ENCODE measurements at places on chromosomes 4 and X.

DNA sequence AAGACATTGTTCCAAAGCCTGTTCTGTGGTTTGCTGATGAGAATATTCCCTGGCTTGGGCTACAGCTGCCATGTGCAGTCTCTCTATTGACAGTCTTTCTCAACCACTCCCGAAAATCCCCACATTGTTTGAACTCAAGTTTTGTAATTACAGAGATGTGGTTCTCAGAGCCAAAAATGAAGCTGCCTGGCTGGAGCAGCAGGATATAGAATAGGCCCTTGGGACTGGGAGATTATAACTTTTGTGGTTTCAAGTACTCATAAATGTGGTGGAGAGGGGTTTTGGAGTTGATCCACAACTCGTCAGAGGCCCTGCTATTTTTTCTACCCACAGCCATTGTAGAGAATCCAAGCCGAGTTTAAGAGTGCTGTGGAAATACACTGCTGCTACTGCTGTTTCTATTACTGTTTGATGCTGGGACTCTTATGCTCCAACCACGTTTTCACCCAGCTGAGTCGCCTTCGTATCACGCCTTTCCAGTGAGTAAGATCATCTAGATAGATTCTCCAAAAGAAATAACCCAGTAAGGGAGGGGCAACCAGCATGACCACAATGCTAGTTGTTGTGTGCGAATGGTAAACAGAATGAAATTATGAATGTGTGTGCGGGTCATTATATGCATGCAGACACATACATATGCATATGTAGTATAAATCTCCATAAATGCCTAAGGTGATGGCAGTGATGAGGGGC lies 57.1 kb upstream of the ATXN3L start:
- DNase-seq = no peak

DNA sequence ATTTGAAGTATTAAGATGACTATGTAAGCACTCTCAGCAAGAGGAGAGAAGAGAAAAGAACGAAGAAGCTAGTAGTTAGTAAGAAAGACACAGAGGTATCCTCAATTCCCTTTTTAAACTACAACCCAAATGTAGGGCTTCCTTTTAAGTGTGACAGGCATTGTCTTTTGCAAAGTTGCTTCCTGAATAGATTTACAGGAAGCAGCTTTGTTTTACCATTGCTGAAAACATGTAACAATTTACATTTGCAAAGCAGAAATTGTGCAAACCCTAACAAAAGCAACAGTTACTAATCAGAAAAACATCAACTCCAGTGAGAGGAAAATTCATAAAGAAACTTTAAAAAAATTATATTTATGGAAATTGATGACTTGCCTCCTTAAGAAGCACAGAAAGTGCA lies 96.4 kb downstream of the FAM13A start:
- no peak for DNase-seq

DNA sequence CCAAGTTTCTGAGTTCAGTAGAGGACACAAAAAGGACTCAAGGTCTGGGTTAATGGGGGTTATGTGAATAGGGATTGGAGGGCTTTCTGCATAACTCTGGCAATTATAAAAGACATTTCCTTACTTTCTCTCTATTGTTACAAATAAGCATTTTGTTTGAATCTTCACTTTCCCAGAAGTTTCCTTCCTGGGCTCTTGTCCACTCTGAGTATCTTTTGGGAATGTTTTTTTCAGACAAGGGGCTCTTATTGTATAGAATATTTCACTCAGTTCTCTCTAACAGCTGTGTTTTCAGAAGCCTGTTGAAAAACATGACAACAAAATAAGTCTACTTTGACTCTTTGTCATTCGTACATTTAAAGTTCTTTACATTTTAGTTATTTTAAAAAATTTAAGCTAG lies 57.6 kb upstream of the MAP9 start:
- no peak for DNase-seq

DNA sequence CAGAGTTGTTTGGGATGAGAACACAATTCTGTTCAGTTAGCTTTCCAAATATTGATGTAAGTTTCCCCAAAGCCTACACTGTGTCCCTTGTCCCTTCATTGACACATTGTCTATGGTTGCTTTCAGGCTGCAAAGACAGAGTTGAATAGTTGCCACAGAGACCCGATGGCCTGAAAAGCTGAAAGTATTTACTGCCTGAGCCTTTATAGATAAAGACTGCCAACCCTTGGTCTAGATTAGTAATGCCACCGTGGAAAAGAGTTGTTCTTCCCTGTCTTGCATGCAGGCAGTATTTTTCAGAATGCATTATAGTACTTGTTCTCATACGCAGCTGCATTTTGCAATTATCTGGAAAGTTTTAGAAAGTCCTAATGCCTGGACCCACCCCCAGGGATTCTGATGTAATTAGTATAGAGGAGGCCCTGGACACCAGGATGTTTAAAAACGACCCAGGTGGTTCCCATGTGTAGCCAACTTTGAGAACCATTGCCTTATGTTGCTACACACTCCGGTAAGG lies 180.8 kb downstream of the FRMPD4 start:
- no peak for DNase-seq

- DNase-seq = no peak
Observed at GRCh38 chr4:152807294-152807829, 27.6 kb downstream of the ARFIP1 start.

- no peak for DNase-seq
Observed at GRCh38 chr4:37924946-37925345, 34.1 kb downstream of the TBC1D1 start.

- DNase-seq = no peak
Observed at GRCh38 chrX:47098338-47099094, 20.3 kb downstream of the RGN start.
